AG04450 (cell line): ENCODE measurements at places on chromosomes 12 and 14.

GRCh38 chr12:94594443-94594825 is 55.9 kb downstream of the TMCC3 start:
- no peak for DNase-seq

DNA sequence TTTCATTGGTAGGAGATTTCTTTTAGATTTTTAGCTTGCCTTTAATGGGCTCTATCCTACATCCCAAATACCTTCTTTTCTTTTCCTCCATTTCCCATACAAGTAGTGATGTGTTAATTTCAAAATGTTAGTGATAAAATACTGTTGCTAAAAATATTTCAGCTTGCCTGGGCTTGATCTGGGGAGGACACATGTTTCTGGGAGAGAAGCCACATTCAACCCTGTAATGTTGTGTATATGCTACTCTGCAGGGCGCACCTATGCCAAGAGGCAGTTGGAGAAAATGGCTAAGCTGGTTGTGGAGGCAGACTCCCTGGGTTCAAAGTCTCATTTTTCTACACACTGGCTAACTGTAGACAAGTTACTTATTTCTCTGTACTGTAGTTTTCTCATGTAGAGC is 26.3 kb downstream of the FLRT2 start:
- DNase-seq = no peak

DNA sequence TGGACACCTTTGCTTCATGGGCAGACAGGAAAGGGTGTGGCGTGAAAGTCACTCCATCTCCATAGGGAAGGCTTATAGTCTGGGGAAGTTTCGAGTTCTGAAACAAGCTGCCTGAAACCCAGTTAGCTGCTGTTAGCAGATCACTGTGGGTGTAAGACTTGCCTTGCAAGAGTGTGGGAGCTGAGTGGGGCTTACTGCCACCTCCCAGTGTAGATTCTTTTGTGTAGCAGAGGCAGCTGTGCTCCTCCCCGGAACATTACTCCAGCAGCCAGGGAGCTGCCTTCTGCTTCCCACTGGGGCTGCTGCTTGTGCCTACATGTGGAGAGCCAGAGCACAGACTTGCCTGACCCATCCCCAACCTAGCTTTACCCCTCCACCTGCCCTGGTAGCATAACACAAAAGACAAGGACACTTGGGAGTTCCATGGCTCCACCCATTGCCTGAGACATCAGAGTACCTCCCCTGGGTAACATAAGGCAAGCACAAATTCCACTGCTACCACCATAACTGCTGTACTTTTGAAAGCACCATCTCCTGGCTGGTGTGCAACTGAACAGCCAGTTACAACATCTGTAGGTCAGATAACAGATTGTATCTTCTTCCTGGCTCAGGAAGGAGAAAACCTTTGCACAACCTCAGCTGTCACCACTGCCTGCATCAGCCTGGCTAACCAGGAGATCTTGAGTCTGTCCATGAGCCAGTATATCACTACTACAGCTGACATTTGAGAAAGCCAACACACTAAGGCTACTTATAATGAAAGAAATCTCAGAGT is 69.5 kb downstream of the ADAMTS20 start:
- no peak for DNase-seq

DNA sequence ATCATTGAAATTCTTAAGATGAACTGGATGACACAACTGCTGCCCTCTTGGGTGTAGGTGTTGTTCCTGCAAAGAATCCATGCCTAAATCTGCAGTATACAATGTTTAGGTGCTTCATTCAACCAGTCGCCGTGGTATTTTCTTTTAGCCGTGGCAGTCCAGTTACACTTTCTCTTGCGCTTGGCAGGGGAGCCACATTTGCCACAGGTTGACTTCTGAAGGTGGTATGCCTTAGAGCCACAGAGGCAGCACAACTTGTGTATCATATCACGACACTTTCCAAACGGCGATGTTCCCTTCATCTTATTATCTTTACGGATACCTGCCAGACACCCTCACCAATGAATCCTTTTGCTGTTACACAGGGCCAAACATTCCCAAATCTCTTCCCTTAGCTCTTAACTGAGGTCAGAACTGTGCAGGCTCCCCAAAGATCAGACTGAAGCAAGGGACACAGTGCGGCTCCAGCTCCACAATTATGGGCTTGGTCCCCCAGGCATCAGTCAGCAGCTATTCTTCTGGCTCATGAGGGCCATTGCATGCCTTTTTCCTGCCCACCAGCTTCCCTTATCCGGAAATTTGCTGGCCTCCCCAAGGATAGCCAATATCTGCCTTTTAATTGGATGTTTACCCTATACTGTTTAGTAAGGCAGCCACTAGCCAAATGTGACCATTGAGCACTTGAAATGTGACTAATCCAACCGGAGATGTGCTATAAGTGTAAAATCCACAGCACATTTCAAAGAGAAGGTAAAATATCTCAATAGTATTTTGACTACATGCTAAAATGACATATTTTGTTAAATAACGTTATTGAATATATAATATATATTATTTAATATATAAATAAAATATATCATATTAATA is 50.7 kb downstream of the SENP1 start:
- no peak for DNase-seq

DNA sequence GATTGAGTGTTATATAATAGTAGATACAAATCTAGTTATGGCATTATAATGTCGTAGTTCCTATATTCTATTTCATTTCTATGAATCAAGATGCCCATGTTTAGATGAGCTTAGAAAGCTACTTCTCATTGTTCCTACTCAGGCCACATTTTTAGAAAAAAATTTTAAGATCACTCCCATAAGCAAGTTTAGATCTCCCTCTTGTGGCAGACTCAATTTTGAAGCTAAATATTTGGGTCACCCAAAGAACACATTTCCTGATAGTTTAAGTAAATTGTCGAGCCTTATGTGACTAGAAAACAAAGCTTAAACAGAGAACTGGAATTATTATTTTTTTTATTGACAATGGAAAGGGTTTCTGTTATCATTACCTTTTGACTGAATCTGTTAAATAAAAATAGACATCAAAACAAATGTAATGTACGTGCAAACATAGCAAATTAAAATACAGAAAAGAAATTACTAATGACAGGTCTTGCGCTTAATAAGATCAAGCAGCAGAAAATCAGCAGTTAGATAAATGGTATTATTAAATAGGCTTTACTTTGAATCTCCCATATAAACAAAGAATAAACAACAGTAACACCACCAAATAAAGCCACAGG is 180.2 kb downstream of the ACSS3 start:
- peak; percentile 8 for DNase-seq

DNA sequence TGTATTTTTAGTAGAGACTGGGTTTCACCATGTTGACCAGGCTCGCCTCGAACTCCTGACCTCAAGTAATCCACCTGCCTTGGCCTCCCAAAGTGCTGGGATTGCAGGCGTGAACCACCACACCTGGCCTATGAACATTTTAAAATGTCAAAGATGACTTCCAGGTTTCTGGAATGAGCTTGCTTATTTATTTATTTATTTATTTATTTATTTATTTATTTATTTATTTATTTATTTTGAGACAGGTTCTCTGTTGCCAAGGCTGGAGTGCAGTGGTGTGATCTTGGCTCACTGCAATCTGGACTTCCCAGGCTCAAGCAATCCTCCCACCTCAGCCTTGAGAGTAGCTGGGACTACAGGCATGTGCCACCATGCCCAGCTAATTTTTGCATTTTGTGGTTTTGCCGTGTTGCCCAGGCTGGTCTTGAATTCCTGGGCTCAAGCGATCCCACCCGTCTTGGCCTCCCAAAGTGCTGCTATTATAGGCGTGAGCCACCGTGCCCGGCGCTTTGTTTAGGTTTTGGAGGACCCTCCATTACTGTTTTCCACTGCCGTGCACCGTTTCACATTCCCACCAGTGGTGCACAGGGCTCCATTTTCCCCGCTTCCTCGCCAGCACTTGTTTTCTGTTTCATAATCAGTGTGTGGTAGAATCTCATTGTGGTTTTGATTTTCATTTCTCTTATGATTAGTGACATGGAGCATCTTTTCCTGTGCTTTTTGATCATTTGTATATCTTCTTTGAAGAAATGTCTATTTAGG is 6.4 kb upstream of the CFAP251 start:
- no peak for DNase-seq

- DNase-seq = no peak
These were observed 936 bp downstream of the TFCP2 start for GRCh38 chr12:51171884-51172514.
